ENCODE measurements at places on chromosomes 1 and 21.

DNA sequence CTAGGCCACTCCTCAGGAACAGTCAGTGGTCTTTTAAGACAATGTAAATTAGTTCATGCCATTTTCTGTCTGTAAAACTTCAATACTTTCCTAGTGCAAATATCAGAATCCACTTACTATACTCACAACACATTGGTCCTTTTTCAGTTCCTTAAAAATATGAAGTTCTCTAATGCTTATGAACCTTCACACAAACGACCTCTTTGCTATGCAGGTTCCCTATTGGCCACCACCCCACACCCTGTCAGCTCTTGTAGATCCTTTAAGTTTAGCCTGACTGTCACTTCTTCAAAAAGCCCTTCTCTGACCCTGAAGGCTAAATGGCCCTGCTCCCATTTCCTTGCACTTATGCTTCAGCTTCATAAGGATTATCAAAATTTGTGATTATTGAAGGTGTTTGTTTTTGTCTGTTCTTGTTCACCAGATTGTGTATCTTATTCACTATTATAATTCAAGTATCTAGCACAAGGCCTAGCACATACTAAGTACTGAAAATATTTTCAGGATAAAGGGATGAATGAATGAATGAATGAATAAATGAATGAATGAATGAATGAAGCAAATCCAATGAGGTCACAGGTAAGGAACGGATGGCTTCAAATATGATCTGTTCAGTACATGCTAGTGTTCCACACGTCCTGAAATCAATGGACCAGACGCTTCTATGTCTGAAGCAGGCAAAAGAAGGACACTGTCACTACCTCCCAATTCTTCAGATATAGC lies 373.9 kb downstream of the VAV3 start:
- DNase-seq: peak; percentile 21

DNA sequence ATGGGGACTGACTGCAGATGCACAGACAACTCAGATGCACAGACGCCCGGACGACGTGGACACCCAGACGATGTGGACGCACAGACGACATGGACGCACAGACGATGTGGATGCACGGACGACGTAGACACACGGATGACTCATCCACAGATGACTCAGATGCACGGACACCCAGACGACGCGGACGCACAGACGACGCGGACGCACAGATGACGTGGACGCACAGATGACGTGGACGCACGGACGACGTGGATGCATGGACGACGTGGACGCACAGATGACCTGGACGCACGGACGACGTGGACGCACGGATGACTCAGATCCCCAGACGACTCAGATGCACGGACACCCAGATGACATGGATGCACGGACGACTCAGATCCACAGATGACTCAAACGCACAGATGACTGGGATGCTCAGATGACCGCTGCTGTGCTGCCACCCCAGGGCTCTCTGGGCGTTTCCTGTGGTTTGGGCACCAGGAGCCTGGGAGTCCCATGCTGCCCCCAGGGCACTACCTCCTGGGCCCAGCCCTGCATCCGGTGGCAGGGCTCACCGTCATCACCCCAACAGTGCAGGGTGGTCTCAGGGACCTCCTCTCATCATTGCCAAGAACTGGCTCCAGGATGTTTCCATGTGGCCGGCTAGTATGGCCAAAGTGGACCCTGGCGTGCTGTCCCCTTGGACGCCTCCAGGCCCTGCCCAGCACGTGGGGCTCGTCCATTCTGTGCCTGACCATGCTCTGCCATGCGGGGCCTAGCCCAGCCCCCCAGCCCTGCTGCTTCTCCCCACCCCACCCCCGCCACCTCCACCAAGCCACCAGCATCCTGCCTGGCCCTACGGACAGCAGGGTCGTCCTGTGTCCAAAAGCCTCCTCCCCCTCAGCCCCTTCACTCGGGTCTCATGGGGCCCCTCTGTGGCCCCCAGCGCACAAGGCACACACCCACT lies 14.0 kb downstream of the FAAP20 start:
- DNase-seq: peak; percentile 27

- no peak for DNase-seq
Measured at GRCh38 chr1:174324939-174325338, 122.8 kb upstream of the GPR52 start.

GRCh38 chr1:240693844-240694243 lies 81.9 kb upstream of the GREM2 start:
- DNase-seq: no peak

DNA sequence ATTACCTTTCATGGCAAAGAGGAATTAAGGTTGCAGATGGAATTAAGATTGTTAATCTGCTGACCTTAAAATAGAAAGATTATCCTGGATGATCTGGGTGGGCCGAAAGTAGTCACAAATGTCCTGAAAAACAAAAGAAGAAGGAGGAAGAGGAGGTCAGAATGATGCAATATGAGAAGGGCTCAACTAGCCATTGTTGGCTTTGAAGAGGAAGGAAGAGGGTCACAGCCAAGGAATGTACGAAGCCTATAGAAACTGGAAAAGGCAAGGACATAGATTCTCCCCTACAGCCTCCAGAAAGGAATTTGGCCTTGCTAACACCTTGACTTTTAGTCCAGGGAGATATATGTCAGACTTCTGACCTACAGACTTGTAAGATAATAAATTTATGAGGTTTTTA lies 39.4 kb upstream of the FMOD start:
- peak; percentile 19 for DNase-seq

DNA sequence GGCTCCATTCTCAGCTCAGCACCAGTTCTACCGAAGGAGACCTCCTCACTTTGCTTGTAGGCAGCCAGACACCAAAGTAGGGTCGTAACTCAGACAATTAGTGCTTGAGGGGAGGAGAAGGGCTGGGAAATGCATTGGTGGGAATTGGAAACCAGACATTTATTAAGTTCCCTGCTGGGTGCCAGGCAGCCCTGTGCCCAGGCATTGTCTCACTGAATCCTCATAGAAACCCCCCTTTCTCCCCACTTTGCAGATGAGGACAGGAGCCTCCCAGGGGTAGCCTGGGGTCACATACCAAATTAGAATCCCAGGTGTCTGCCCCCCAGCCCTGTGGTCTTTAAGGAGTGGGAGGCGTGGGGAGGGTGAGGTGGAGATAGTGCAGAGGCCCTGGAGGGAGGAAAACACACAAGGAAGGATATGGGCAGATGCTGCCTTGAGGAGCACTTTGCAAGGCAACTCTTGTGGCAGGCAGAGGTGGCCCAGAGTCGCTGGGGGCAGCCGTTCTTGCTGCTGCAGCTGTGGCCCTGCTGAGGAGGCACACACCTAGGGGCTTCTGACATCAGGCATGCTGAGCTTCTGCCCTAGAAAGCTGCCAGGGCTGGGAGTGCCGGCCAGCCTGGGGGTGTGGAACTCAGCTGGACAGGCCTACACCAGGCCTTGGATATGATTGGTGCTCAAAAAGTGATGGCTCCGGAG lies 29.4 kb downstream of the CDK18 start:
- DNase-seq: no peak

DNA sequence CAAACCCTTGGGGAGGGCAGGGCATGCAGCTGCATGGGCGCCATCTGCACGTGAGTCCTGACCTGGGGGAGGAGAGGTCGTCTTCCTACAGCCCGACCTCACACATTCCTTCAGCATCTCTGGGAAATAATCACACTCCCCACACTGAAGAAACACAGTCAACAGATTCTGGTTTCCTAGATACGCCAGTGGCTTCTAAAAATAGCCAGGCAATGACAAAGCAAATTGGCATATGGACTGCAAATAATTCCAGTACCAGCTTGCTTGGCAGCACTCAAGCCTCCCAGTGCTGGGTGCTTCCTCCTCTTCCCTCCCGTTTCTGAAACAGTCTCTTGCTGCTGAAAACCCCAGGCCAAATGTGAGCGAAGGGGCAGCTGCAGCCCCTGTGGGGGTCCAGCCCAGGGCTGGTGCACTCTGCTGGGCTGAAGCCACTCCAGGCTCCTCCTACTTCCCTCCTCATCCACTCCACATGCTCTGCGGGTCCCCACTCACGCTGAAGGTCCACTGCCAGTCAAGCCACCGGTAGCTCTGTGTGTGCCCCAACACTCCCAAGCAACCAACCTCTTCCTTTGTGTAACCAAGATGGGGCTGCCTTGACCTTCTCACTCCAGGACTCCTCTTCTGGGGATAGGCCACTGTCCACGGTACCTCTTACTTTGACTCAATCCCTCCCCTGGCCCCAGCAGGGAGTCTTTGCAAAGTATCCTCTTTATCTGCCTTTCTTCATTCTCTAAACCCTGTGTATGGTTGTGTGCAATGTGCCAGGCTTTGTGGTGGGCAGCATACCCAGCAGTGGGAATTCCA lies 69.0 kb downstream of the KCND3 start:
- DNase-seq: no peak

DNA sequence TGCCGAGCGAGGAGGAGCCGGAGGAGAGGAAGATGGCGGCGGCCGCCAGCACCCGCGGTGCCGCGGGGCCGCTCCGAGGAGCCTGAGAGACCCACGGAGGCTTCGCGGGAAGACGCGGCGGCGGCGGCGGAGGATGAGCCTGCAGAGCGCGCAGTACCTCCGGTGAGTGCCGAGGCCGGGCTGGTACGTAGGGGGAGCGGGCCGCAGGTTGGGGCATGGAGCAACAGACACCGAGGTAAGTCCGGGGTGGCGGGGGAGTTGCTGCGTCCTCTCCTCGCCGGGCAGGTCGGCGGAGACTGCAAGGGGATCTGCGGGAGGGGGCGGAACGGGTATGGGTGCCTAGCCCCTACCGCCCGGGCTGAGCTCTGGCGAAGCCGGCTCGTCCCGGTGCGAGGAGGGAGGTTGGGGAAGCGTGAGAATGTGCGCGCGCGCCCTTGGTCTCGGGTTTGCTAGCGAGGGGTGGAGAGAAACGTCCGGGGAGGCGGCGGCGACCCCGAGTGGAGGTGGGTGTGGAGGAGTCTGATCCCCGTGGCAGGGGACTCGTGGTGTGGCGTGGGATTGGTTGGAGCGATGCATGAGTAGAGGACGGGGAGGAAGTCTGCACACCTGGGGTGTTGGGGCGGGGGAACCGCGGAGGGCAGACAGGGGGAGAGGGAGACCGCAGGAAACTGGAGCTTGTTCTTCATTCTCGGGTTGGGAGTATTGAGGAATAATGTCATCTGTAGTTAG lies at the start of gene SMG7:
Gene SMG7 (plus strand): TSS at position 12 of the 729 bp plus-strand sequence. CDS start 122 bp downstream, at position 134.
- peak; percentile 48 for DNase-seq

- DNase-seq: no peak
Measured at GRCh38 chr1:221669441-221669840, 72.4 kb downstream of the DUSP10 start.

DNA sequence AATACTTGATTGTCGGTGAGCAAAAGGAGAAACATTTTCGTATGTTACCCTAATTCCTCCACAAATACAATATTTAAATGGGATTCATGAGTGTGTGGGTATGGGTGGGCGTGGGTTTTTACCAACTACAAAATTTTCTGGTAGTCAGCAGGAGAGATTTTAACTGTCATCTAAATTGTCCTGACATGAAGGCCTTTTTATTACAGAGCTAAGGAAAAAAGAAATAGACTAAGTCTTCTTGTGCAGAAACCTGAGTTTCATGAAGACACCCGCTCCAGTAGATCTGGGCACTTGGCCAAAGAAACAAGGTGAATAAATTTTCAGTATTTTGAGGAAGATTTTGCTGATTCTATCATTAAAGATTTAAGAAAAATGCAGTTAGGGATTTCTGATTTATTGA lies 752 bp downstream of the RGS18 start:
- peak; percentile 19 for DNase-seq

- no peak for DNase-seq
Measured at GRCh38 chr1:15151377-15151806, 2.2 kb upstream of the TMEM51 start.

DNA sequence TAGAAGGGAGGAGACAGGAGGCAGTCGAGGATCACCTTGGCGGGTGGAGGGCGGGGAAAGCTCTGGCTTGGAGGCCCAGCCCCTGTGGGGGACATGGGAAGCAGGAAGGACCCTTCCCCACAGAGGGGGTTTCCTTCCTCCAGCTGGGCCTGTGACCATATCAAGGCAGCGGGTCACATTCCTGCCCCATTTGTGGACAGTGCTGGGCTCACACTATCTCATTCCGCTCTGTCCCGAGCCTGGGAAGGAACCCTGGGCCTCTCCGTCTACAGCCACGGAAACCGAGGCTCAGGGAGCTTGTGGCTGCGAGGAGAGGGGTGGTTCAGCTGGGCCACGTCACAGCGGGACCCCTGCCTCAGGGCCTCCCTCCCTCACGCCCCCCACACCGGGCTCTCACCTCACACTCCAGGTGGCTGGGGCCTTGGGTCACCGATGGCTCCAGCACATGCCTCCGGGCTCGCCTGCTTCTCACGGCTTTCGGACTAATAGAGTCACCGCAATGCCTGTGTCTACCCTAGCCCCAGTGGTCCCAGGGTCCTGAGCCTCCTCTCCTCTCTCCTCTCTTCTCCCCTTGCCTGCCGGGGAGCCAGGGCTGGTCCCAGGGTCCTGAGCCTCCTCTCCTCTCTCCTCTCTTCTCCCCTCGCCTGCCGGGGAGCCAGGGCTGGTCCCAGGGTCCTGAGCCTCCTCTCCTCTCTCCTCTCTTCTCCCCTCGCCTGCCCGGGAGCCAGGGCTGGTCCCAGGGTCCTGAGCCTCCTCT lies 56.4 kb downstream of the SLC19A1 start:
- DNase-seq: no peak

DNA sequence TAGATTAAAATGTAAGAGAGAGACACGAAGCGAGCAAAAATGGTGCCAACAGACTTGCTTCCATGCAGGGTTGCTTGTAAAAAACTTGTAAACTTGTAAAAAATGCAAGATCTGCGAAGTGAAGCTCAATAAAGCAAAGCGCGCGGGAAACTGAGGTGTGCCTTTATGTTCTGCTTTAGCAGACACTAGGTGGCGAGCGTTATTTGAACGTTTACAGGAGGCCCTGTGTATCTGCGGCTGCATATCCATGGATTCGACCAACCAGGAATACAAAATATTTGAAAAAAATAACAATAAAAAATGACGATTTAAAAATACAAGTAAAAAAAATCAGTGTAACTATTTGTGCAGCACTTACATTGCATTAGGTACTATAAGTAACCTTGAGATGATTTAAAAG lies 1.5 kb downstream of the UBE2G2 start:
- peak; percentile 12 for DNase-seq

GRCh38 chr1:110523011-110523410 lies 4.0 kb upstream of the KCNA10 start:
- DNase-seq: peak; percentile 83

- DNase-seq: no peak
Measured at GRCh38 chr1:46485564-46486431, 3.8 kb upstream of the DMBX1 start.

GRCh38 chr1:234119431-234119830 lies 215.0 kb downstream of the SLC35F3 start:
- DNase-seq: no peak

- DNase-seq: no peak
Measured at GRCh38 chr1:7259955-7260354, 474.7 kb downstream of the CAMTA1 start.

- DNase-seq: no peak
Measured at GRCh38 chr1:25467193-25467592, 36.5 kb downstream of the MACO1 start.

- DNase-seq: peak; percentile 65
Measured at GRCh38 chr21:33403786-33404585, 773 bp downstream of the IFNGR2 start.

DNA sequence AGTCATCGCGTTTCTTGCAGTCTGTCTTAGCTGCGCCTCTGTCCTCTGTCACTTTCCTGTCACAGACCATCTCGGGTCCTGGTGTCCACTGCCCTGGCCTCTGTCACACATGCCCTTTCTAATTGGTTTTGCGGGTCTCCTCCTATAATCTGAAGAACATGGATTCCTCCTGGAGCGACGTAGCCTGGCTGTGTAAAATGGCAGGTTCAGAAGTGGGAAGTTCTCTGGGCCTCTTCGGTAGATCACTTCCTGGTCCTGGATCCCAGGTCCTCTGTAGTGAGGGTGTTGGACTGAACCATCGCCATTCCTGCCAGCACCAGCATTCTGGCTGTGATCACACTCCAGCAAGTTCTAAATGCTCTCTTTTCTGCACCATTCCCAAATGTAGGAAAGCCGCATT lies 857 bp downstream of the FAM3B start:
- DNase-seq: no peak
